ENCODE measurements at places on chromosomes 12 and 14.

GRCh38 chr12:96233168-96233567, 39.0 kb downstream of the ELK3 start:
- DNase-seq: no peak

- DNase-seq: peak; percentile 52
Measured at GRCh38 chr12:121287267-121287954, 9.1 kb downstream of the CAMKK2 start.

- peak; percentile 43 for DNase-seq
Measured at GRCh38 chr14:90495357-90496276, 98.8 kb downstream of the CALM1 start.

DNA sequence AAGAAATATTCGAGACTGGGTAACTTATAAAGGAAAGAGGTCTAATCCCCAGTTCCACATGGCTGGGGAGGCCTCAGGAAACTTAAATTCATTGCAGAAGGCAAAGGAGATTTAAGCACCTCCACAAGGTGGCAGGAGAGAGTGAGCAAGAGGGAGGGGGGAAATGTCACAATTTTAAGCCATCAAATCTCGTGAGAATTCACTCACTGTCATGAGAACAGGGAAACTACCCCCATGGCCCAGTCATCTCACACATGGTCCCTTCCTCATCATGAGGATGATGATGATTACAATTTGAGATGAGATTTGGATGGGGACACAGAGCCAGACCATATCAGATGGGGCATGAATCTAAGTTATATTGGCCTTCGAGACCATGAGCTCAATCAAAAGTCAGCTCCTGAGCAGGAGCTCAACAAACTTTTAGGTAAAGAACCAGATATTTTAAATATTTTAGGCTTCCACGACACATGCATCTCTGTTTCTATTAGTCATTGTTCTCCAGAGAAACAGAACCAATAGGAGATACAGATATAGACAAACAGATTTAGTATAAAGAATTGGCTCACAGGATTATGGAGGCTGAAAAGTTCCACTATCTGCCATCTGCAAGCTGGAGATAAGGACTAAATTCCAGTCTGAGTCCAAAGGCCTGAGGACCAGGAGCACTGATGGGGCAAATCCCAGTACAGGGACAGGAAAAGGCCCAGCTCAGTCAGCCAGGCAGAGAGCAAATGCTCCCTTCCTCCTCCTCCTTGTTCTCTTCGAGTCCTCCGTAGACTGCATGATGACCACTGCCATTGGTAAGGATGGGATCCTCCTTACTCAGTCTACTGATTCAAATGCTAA, 24.9 kb downstream of the DGLUCY start:
- DNase-seq: peak; percentile 22

DNA sequence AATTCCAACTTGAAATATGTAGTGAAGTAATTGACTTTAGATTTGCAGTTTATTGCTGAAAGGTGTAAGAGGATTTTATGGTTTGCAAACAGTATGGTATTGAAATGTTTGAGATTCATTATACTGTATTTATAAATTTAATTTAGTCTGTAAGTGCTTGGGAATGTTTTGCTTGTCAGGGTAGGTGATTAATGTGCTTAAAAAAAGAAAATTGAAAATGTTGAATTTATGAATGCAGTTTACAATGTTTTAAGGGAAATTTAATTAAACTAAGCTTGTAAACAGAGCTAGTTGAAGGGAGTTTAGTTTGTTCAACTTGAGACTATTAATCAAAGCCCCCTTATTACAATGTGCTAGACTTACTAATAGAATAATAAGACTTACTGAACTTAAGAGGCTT, 18.0 kb upstream of the CRY1 start:
- DNase-seq: no peak

DNA sequence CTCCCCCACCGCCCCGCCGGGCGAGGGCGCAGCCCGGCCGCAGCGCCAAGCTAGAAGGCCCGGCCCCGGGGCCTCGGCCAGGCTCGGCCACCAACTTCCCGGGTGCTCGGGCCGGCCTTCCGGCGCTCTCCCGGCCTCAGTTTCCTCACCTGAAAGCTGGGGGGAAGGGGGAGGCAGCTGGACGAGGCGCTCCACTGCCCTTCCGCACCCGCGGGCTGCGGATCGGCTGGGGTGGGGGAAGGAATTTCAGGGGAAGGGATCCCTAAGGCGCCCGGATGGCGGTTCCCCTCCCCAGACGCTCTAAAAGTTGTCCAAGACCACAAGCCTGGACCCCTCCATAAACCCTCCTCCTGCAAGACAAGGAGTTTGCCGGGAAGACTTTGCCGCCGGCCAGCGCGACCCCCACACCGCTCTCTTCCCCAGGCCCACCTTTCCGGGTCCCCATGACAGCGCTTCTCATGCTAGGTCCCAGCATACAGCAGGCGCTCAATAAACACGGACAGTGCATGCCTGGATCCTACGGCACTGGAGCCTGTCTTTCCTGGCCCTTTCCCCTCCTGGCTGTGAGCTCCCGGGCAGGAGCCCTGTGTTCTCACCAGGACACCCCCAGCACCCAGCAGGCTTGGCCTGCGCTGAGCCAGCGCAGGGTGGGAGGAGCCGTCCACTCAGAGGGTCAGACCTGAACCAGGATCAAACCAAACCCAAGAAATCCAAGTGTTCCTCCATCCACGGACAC, 18.1 kb downstream of the BEGAIN start:
- DNase-seq: no peak

DNA sequence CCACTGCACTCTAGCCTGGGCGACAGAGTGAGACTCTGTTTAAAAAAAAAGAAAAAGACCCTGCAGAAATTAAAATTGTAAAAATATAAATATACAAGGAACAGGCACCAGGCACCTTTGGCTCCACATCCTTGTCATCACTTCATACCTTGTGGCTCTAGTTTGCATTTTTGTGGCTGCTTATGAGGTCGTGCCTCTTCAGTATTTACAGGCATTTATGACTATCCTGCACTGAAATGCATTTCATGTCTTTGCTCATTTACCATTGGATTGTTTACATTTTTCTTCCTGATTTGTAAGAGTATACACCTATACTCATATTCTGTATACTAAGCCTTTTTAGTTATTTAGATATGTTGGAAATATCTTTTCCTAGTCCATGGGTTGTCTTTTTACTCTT, 20.1 kb downstream of the BICD1 start:
- peak; percentile 68 for DNase-seq

GRCh38 chr12:131830335-131830913, 2.2 kb downstream of the MMP17 start:
- DNase-seq: peak; percentile 82

DNA sequence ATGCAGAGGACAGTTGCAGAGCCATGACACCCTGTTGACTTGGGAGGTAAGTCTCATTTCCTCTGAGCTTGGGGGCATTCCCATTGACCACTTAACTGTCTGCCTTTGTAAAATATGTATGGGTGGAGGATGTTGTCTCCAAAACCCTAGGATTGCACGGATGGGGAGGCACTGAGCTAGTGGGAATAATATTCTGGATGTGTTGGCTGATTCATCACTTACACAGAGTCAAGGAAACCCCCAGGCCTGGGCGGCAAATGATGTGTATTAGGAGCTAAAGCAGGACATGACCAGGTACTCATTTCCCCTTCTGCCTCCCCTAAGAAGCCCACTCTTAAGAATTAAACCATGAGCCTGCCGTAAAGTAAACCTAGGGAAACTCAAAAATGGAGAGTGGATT, 319.4 kb downstream of the VRK1 start:
- no peak for DNase-seq

- no peak for DNase-seq
Measured at GRCh38 chr12:110367181-110367864, 36.2 kb downstream of the ANAPC7 start.

DNA sequence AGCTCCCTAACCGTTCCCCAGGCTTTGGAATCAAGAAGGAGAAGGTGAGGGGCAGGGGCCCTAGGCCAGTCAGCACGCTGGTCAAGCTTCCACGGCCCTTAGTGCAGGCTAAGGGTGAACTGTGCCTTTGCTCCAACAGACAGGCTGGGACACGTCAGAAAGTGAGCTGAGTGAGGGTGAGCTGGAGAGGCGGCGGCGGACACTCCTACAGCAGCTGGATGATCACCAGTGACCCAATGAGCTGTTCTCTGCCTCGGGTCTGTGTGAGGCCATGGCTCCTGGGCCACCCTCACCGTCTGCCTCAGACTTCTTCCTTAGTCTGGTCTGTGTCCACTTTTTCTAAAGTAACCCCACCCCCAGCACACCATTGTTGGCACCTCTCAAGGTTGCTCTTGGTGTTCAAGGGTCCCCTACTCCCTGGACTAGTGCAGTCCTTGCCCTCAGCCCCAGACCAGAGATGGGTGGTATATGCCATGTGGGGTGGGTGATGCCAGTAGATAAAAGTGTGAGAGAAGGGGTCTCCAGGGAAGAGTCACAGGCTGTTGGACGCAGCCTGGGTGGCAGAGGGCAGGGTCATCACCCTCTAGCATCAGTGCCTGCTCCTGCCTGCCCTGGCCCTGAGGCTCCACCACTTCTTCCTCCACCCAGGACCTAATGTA, 20.7 kb downstream of the PRPF40B start:
- no peak for DNase-seq

DNA sequence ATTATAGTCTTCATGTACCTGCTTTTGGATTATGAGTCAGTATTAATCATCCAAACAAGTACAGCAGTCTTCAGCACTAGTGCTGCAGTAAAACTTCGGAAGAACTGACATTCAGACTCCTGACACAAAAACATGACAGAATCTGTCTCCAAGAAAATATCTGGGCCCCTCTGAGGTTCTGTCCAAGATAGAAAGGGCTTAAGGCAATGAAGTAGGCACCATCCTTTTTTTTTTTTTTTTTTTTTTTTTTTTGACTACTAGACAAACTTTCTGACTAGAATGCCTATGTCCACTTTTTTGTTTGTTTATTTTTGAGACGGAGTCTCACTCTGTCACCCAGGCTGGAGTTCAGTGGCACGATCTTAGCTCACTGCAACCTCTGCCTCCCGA, 112.5 kb downstream of the MED13L start:
- peak; percentile 42 for DNase-seq

- DNase-seq: no peak
Measured at GRCh38 chr12:29224572-29224971, 75.5 kb downstream of the FAR2 start.

DNA sequence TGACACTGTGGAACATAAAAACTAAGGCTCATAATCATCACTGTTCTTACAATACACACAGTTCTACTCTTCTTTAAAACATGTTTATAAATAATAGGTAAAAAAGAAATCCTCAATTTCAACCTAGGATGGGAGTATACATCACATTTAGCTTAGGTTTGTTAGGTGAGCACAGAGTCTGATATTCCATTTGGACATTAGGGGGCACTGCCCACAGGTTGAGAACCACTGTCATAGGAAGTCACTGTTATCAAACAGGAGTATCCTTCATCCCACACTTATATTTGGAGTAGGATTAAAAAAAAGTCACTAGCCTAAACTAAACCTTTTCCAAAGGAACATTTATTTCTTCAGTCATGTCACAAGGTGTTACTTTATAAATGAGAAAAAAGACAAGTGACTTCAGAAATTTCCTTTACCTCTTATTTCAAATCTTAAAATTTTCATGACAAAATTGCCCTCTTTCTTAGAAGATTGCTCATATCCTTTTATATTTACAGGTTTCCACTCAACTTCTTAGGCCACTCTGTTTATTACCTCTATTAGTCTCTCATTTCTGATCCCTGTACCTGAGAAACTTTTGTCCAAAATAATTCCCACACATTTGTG, 240.6 kb downstream of the CPNE8 start:
- no peak for DNase-seq

DNA sequence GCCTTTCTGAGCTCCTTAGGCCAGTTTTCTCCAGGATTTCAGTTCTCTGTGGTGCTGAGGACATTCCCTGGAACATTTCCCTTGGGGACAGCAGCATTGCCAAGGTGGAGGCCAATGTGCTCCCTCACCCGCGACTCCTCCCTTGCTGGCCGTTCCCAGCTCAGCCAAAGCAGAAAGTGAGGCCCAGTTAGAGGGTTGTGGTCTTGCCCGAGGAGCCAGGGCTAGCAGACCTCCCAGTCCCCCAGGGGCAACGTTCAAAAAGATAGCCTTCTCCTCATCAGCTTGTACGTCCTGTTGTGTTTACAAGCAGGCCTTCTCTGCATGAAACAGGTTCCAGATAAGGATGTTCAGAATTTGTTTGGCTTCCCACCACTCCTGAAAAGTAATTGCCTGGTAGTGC, 78.4 kb downstream of the SSPN start:
- no peak for DNase-seq

GRCh38 chr12:25759752-25760151, 198.7 kb upstream of the RASSF8 start:
- peak; percentile 3 for DNase-seq

GRCh38 chr14:54942913-54943312, 40.3 kb upstream of the GCH1 start:
- no peak for DNase-seq

DNA sequence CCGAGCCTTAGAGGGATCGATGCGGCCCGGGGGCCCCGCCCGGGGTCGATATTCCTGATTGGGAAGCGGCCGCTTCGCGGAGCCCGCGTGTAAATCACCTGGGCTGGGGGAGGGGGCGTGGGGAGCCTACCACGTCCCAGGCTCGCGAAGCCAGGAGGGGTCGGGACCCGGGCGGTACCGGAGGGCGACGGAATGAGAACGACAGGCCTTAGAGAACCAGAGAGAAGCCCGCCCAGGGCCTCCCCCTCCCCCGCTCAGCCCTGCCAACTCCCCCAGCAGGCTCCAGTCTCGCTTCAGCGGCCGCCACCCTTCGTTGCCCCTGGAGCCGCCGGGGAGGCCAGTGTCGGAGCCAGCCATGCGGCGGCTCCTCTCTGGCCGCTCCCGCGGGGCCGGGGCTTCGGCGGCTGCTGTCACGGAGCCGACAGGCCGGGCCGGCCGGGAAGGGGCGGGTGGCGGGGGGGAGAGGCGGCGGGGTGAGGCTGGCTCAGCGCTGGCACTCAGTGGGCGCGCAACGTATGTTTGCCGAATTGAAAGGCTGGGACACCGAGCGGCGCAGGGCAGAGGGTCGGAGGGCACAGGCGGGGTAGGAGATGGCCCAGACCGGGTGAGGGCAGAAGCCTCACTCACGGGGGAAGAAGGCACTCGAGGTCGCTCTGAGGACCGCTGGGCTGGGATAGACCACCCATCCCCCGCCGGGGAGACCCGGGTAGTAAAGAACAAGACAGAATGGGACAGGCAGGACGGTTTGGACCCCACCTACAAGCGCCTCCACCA, 1.4 kb upstream of the DNAJC22 start:
- no peak for DNase-seq

GRCh38 chr12:88206601-88207000, 64.5 kb downstream of the TMTC3 start:
- DNase-seq: peak; percentile 26

DNA sequence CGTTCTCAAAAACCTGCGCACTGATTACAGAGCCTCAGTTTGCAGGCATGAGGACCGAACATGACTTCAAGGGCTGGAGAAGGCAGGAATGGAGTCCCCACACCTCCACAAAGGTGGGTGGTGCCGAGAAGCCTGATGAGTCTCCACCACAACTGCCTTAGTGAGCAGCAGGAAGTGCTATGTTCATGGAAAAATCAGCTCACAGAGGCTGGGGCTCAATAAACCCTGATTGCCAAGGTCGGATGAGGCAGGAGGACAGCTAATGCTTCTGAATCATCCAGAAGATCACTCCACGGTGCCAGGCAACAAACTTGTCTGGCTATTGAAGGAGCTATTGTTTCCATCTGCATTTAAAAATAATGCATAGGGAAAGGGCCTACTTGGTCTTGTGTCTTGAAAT, 31.1 kb downstream of the APPL2 start:
- peak; percentile 93 for DNase-seq

Measured in HFFc6 (cell line).